Fibroblast of skin of abdomen (primary cell): ENCODE measurements at places on chromosomes 5 and 9.
A peak's percentile ranks its signal among the peaks of the same experiment; 100 is the strongest.

GRCh38 chr5:180739271-180739670 lies 587 bp downstream of the OR2Y1 start:
- DNase-seq = no peak

DNA sequence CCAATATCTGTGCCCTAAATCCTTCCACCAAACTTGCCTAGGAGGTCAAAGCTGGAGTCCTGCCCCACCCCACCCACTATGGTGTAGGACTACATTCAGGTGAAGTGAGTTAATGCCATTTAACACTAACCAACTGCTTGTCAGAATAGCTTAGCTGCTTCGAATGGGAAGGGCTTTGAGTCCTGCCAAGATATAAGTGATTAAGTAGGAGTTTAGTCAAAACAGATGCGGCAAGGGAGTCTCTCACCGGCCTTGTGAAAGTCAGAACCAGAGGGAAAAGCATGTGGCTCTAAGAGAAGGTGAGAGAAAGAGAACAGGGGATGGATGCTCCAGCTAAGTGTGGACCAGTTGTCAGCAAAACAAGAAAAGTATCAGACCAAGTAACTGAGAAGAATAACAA lies 132.6 kb downstream of the SPOCK1 start:
- DNase-seq = peak; percentile 54

GRCh38 chr5:153551537-153552079 lies 61.1 kb downstream of the GRIA1 start:
- DNase-seq = peak; percentile 100

GRCh38 chr9:95459851-95460517 lies 56.8 kb downstream of the PTCH1 start:
- DNase-seq = no peak

GRCh38 chr9:24436761-24437160 lies 108.9 kb downstream of the IZUMO3 start:
- peak; percentile 47 for DNase-seq

GRCh38 chr5:141211-141610 lies 49.2 kb downstream of the PLEKHG4B start:
- no peak for DNase-seq

- no peak for DNase-seq
Measured at GRCh38 chr5:66149950-66150349, 5.8 kb downstream of the SREK1 start.

GRCh38 chr9:115952430-115953292 lies 200.9 kb upstream of the PAPPA start:
- DNase-seq = peak; percentile 59
